Bronchial smooth muscle cell (primary cell): ENCODE measurements at places on chromosomes 12 and 14. TPM values are rescaled to one million over a fixed set of nuclear protein-coding genes. Genes with fewer than 3 reads are reported as not detected.

FAM90A1 gene
- total RNA-seq: not detected in 2 replicates

PTHLH gene
- 0.17 and 0.47 TPM in 2 replicates for total RNA-seq

SERPINA3 gene
- 0.32 and 8.7 TPM in 2 replicates for total RNA-seq

AMHR2 gene
- total RNA-seq: not detected in 2 replicates
